Sigmoid colon (tissue), 7 donors: ENCODE measurements at places on chromosomes 16 and 17. TPM values are rescaled to one million over a fixed set of nuclear protein-coding genes. Genes with fewer than 3 reads are reported as not detected.

Gene CHRNE
- 0.49 TPM for total RNA-seq

Gene SGCA
- 80.1 TPM for total RNA-seq

Gene EPX
- not detected for total RNA-seq

Gene CD68
- total RNA-seq: 24.6 TPM

Gene KRT39
- not detected for total RNA-seq
